ENCODE measurements at places on chromosomes 12 and 14.

DNA sequence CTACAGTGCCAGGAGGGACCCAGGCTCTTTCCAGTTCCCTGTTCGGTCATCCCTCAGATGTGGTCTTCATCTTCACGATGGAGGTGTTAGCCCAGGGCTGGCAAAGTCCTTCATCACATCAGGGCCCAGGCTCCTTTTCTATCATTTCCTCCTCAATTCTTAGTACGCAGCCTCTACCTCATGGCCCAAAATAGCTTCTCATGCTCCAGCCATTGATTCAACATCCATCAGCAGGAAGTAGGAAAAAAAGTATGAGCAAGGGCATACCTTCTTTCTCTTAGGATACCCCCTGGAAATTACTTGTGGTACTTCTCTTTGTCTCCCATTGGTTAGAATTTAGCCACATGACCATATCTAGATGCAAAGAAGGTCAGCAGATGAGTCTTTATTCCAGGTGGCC is 12.2 kb upstream of the ZDHHC22 start:
- no peak for DNase-seq

GRCh38 chr14:28088125-28088524 is 678.5 kb upstream of the FOXG1 start:
- DNase-seq = no peak

DNA sequence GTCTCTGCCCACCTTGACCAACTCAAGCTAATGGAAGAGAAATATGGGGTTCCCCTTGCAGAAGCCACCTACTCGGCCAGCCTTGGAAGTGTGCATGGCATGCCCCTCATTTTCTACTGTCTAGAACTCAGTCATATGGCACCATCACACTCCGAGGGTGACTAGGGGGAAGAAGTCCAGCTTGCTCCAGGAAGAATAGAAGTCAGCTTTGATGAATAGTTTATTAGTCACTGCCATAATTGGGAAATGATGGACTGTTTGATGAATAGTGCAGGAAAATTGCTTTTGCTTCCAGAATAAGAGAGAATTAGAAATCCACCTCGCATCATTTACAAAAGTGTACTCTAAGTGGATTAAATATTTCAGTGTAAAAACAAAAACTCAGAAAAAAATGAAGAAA is 1030.6 kb downstream of the VRK1 start:
- DNase-seq = no peak

GRCh38 chr14:62076825-62077605 is 314.8 kb downstream of the SNAPC1 start:
- DNase-seq = no peak

GRCh38 chr12:84738481-84738972 is 174.1 kb downstream of the SLC6A15 start:
- DNase-seq = peak; percentile 68

DNA sequence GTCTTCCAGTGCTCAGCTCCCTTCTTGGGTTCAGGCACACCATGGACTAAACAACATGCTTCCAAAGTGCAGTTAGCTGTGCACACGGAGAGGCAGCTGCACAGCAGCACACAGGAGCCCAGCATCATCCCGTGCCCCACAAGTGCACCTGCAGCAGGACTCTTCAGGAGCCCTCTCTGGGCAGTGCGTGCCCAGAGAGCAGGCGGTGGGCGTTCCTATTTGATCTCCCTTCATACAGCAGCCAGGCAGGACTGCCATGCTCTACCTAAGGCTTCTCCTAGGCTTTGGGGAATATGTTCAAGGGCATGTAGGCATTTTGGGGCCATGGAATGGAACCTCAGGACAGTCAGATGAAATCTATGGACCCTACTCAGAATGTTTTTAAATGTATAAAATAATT is 35.5 kb downstream of the ANO2 start:
- no peak for DNase-seq

GRCh38 chr14:20387576-20387975 is 25.7 kb downstream of the TEP1 start:
- no peak for DNase-seq

GRCh38 chr12:28681980-28682379 is 467.1 kb upstream of the FAR2 start:
- DNase-seq = no peak

GRCh38 chr12:117273091-117273490 is 82.8 kb upstream of the FBXO21 start:
- DNase-seq = no peak

GRCh38 chr14:20848955-20849570 is 42.1 kb upstream of the RNASE3 start:
- no peak for DNase-seq

DNA sequence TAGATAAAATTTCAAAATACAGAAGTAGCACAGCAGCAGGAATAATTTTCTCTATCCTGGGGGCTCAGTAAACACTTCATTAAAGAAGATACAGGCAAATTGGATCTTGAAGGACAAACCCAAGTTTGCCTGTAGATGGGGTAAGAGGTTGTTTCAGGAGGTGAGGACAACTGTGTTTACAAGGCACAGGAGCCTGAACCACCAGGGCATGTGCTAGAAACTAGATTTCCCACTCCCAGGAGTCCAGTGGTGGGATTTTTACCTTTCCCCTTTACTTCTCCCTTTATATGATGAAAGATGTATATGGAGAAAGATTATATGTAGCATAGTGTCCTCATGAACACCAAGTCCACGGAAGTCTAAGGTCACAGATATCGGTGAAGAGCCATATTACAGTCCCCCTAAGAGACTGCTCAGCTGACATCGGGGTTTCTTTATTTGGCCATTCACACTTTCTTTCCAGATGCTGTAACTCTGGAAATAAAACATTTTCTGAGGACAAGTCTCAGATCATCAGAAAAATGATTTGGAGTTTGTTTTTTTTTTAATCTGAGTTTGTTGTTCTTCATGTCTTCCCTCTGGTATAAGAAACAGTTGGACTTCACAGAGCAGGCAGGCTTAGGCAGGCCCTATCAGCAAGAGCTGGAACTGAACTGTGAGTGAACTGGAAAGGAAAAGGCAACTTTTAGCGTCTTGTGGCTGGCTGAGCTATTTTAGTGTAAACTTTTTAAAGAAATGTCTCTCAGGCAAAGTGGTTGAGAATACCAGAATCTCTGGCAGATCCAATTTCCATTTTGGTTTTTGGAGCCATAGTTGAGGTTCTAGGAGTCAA is 8.0 kb upstream of the EVL start:
- peak; percentile 28 for DNase-seq

GRCh38 chr12:72139411-72139810 is 132.8 kb upstream of the TRHDE start:
- no peak for DNase-seq

DNA sequence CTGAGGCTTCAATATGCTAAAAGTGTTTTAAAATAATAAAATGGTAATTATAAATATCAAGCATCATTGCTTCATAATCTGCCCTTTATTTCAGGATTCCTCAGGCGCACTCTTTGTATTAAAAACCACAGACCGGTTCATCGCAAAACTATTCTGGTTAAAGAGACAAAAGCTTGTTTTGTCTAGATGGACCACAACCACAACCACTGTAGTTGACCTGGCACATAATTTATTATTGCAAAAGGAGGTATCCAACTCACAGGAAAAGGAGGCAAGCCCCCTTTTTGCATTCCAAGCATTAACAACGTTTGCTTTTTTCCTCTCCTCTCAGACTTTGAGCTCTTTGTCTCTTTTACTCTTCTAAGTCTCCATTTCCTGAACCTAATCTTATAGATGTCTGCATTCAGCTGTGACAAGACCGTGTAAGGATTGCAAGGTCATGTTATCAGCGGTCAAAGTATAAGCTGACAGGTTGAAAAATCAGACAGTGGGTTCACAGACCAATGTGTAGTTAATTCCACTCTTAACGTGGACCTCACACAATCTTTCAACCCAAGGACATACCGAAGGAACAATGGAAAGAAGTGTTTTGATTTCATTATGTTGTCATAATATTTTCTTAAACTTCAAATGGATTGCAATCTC is 1057.6 kb downstream of the GALC start:
- DNase-seq = peak; percentile 50

- DNase-seq = no peak
These were observed 56.7 kb downstream of the ADIPOR2 start for GRCh38 chr12:1747609-1748008.

DNA sequence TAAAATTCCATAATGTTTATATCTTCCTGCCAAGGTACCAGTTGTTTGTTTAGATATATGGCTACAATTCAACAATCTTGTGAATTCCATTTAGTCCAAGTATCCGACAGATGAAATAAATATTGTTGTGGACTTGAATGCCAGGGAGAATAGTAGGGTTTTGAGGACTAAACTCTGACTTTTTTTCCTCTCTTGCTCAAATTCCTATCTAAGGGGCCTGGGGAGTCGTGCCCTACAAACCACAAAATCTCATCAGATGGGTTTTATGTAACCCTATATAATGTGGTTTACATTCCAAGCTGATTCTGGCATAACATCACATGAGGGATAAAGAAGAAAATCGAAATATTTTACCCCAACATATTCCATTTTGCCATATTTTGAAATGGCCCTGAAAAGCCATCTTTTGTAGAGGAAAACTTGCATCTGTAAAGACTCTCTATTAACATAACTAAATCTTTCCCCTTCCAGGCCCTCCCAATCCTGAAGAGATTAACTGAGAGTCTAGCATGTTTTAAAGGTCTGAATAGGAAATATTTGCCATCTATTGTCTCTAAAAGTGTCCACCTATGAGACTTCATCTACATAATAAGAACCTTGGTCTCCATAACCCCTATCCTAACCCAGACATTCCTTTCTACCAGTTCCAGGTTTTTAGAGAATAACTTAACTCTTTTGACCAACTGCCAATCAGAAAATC is 184.7 kb upstream of the KITLG start:
- DNase-seq = peak; percentile 63

GRCh38 chr12:7542813-7543212 is 39.2 kb upstream of the CD163 start:
- DNase-seq = peak; percentile 88

DNA sequence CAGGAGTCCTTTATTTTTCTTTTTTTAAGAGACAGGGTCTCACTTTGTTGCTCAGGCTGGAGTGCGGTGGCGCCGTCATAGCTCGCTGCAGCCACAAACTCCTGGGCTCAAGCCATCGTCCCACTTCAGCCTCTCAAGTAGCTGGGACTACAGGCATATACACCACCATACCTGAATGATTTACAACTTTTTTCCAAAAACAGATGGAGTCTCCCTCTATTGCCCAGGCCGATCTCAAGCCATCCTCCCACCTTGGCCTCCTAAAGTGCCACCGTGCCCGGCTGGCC is 205.1 kb downstream of the TSPAN9 start:
- DNase-seq = no peak

DNA sequence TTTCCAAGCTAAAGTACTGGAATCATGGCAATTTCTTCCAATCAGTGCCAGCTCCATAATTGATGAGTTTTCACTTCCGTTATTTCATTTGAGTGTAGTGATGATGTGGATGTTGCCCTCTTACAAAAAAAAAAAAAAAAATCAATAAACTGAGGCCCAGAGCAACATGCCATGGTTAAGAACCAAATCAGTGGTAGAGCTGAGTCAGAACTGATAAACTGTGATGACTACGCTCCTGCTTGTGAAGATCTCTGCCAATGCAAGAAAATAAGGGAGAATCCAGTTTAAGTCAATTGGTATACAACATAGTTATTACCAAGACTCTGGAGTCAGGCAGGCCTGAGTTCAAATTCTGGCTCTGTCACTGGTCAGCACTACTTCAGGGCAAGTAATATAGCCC is 102.7 kb downstream of the GPR135 start:
- no peak for DNase-seq

DNA sequence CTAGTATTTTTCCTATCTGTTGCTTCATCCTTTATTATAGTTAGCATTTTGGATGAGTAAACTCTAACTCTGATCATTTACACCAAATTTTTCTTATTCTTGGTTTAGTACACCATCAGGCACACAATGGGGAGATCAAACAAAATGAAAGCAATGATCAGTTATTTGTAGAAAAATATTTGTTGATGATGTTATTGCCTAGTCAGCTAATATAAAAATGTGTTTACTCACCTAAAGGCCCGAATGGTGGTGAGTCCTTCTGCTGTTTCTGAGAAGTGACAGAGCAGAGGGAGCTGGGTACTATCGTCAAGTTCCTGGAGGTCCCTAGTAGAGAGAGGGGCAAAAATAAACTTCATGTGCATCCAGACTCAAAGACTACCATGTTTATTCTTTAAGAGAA is 63.3 kb upstream of the KCNJ8 start:
- DNase-seq = no peak

GRCh38 chr12:109767456-109767855 is 53.8 kb downstream of the FAM222A start:
- no peak for DNase-seq

GRCh38 chr12:57723630-57723962 is 14.9 kb downstream of the AGAP2 start:
- DNase-seq = no peak

DNA sequence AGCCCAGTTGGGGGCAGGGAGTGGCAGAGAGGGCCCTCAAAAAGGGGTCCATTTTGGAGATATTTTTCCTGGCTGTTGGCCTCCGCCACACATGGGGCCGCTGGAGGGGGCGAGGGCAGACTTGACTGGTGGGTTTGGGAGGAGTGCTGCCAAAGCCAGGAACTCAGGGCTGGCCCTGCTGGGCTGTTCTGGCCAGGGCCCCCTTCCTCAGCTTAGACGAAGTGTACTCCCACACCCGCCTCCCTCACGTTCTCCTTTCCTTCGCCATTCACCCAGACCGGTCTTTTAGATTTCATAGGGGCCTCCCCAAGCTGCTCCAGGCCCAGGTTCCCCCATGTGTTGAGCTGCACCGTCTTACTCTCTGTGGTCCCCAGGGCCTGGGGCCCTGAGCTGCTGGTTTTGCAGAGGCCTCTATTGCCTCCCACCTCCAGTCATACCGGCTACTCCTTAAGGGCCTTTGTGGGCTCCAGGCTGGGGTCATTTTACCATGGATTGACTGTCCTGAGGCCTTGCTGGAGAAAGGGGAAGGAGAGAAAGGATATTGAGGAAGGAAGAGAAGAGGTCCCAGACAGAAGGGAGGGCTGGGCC is 1.3 kb downstream of the KRT7 start:
- no peak for DNase-seq

DNA sequence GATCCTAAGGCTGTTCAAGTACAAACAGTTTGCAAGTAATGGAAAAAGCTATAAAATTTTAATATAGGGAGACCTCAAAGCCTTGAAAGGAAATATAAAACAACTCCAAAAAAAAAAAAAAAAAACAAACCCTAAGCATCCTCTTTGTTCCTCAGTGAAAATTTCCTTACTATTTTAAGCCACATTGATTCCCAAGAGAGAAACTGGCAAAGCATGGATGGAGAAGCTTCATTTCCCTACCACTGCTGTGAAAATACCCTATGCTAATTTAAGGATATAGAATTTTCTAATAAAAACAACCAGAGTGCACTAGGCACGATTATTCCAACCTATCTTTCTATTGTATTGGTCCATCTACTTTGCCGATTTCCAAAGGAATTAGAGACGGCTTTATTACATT is 283.1 kb downstream of the CACNA1C start:
- no peak for DNase-seq

- DNase-seq = peak; percentile 18
These were observed 7.1 kb downstream of the POP5 start for GRCh38 chr12:120574106-120574505.

DNA sequence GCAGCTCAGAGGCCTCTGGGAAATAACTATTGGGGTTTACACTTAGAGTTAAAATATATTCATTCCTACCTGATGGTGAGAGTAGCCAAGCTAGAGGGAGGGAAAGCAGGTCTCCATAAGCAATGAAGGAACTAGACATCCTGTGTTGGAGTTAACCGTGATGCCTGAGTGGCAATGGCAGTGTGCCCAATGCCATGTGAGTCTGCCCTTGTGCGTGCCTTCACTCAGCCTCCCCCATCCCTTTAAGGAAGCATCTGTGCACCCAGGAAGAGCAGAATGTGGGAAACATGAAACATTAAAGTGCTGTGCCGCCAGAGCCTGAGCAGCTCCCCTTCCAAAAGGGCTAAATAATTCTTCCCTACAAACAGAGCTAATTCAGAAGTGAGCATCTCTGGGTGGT is 76.3 kb downstream of the COX16 start:
- DNase-seq = no peak

Measured in AG10803 (cell line).